ENCODE measurements at places on chromosomes 16 and 17. TPM values are rescaled to one million over a fixed set of nuclear protein-coding genes. Genes with fewer than 3 reads are reported as not detected.

DNA sequence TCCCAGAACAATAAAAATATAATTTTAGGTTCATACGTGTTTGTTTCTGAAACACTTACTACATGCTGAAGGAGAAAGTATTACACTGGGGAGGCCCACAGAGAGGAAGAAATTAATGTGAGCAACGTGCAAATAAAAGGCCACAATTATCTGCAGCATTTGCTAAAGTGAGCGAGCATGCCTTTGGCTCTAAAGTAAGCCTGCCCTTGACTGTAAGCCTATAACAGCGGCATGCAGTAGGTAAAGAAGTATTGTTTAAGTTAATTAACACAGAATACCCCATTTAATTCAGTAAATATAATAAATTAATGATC lies 13.2 kb upstream of the COTL1 start:
- DNase-seq: no peak

DNA sequence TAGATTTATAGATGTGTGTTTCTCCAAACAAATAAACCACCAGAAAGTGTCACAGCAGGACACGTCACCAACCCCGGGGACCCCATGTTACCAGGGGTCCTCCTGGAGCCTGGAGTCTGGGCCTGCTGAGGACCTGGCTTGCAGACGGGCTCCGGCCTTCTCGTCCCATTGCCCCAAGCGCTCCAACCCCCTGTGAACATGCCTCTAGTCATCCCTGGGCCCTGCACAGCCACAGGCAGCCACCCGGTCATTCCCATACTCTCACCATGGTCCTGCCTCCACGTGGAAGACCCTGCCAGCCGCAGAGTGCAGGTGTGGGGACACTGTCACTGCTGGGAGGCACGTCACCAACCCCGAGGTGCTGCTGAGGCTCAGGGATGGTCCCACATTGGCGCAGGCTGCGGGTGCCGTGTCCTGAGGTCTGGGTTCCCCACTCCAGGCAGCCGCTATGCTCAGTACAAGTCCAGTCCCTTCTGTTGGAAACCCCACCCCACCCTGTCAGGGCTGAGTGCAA lies 4.5 kb downstream of the SECTM1 start:
- DNase-seq: no peak

DHRS7C gene
- not detected for total RNA-seq

GRCh38 chr16:85625053-85625452 lies 11.9 kb downstream of the GSE1 start:
- no peak for DNase-seq
